ENCODE measurements at places on chromosomes 4 and X.

GRCh38 chr4:118917582-118917981, 28.9 kb downstream of the SYNPO2 start:
- no peak for DNase-seq

GRCh38 chr4:173318648-173319211, 15.4 kb downstream of the HMGB2 start:
- DNase-seq, result peak; percentile 46

GRCh38 chrX:148567229-148567628, 66.8 kb downstream of the AFF2 start:
- DNase-seq, result no peak

- no peak for DNase-seq
These were observed 321 bp upstream of the HPRT1 start for GRCh38 chrX:134459683-134460004.

DNA sequence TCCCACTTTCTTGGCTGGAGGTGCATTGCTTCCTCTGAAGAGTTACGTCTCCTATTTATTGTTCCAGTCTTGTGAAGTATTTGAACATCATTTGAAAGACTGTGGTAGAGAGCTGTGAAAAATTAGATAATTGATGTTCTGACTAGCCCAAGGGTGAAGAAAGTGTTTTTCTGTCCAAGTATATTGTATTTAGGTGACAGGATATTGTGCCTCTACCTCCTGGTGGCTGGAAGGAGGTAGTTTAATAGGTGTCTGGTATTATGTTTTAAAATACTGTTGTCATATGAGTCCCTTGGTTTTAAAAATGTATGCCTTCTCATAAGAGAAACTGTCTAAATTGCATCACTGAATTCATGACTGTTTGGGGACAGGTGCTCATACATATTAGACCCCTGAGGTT, 226.0 kb downstream of the SPRY1 start:
- no peak for DNase-seq

Data from NCI-H2171 treated with DMSO at 0.1 percent for 48 hours (cell line).